ENCODE measurements at places on chromosomes 5 and 9.

DNA sequence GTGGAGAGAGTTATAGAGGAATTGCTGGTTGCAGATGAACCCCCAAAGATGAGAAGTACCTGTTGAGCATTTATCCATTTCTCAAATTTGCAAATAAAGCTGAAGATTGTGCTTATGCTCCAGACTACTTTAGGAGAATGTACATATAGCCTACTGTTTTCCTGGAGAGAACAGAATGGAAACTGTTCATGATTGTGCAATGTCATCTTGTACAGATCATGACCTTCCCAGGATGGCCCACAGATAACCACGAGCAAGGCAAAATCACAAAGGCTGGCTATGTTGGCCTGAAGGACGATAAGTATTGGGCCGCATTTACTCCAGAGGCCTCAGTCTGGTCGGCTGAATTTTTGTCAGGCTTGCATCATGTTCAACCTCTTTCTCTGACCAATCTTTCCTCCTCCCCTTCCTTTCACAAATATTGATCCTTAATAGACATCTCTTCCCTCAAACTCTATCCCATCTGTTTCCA, 28.5 kb upstream of the RICTOR start:
- DNase-seq, result no peak

GRCh38 chr5:168348084-168348414, 56.6 kb downstream of the WWC1 start:
- DNase-seq, result no peak

DNA sequence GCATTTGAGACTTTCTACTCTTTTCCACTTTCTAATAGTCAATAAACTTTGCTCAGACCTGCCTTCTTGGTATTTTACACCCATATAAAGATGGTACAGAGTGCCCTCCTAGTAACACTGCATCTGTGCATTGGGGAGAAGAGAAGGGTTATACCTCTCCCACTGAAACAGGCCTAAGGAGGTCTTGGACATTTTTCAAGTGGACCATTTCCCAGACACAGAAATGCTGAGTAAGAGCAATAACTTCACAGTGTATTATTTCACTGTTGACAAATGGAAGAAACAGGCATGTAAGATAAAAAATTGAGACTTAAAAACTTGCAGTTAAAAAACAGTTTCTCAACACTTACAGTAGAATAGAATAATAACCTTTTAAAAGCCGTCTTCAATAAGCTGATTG, 1224.0 kb upstream of the CDH18 start:
- DNase-seq, result no peak

DNA sequence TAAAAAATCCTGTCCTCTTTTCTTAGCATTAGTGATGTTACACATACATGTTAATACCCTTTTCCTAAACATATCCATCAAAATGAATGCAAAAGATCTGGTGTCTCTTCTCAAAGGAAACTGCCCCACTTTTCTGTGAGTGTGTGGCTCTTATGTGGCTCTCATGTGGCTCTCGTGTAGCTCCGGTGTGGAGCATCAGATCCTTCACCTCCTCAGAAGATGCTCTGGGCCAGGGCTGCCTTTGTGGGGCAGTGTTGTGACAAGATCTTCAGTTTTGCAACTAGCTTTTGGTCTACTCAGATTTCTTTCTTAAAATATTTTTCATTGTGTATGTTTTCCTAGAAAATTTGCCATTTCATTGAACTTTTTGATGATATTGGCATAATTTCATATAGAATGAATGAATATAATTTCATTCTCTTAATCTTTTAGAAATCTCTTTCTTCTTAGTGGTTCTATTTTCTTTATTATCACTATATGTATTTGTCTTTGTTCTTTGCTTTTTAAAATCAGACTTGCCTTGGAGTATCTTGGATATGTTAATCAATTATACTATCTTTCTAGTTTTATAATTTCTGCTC, 19.4 kb downstream of the GARNL3 start:
- no peak for DNase-seq

DNA sequence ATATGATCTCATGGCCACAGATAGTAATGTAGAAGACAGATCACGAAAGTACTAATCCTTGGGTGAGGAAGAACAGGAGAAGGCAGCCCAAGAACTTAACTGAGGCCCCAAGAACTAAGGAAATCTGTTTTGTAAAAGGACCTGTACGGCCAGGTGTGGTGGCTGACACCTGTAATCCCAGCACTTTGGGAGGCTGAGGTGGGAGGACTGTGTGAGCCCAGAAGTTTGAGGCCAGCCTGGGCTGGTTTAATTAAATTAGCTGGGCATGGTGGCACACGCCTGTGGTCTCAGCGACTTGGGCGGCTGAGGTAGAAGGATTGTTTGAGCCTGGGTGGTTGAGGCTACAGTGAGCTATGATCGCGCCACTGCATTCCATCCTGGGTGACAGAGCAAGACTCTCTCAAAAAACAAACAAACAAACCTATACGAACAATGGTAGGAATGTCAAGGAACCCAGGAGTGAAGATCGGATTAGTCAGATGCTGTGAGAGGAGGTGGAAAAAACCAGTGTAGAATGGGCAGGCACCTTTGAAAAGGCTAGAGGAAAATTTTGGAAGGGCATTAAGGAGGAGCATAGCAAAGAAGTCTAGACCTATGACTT, 283.8 kb upstream of the DMRT1 start:
- no peak for DNase-seq

GRCh38 chr5:146369691-146370090, 31.1 kb downstream of the POU4F3 start:
- DNase-seq, result no peak

- peak; percentile 6 for DNase-seq
These were observed 470.2 kb downstream of the TMEM232 start for GRCh38 chr5:110256298-110256697.

- DNase-seq, result no peak
These were observed 699.0 kb upstream of the ARRDC3 start for GRCh38 chr5:92081958-92082712.

- no peak for DNase-seq
These were observed 640.0 kb downstream of the RAB3C start for GRCh38 chr5:59222687-59223511.
